CD4-positive, alpha-beta T cell treated with Interferon gamma for 1 hour (primary cell): ENCODE measurements at places on chromosomes 5 and 9.

- DNase-seq, result no peak
Measured at GRCh38 chr5:79069488-79070349, at the start of the genes BHMT2 and DMGDH. TSS of gene BHMT2 (plus strand) at chr5:79069767. CDS start at chr5:79069783, 16 bp downstream. TSS of gene DMGDH (minus strand) at chr5:79069674. CDS start at chr5:79069620, 54 bp downstream.

GRCh38 chr9:131487621-131488031 is 15.1 kb upstream of the POMT1 start:
- no peak for DNase-seq

DNA sequence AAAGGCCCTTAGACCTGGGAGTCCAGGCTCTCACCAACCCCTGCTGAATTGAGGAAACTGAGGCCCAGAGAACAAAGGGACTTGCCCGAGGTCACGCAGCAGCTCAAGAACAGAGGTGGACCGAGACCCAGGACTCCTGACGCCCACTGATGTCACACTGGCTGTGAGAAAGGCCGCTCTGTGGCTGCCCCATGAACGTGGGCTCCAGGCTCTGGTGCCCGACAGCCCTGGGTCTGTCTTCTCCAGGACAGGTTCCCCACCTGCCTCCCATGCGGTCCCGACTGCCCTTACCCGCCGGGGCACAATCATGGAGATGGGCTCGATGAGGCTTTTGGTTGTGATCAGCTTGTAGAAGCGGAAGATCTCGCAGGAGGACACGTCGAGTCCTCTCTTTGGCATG is 9.3 kb upstream of the TRIM14 start:
- no peak for DNase-seq

GRCh38 chr9:116368680-116369079 is 215.1 kb downstream of the PAPPA start:
- DNase-seq, result no peak

DNA sequence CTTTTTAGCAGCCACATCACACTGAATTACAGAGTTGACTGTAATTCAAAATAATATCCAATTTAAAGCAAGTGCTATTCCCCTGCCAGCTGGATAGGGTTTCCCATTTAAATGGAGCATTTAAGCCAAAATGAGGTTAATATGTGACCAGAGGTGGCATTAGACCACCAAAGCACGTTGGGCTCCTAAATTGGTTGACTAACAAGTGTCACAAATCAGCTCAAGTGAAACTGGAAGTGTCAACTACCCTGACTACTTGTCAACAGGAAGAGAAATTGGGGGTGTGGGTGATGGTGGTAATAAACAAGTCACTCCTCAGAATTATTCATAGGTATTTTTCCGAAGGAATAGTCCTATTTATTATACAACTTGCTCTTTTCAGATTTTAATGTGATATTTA is 609.6 kb upstream of the TLE4 start:
- DNase-seq, result no peak

- no peak for DNase-seq
Measured at GRCh38 chr9:133973791-133974630, 18.1 kb downstream of the VAV2 start.

DNA sequence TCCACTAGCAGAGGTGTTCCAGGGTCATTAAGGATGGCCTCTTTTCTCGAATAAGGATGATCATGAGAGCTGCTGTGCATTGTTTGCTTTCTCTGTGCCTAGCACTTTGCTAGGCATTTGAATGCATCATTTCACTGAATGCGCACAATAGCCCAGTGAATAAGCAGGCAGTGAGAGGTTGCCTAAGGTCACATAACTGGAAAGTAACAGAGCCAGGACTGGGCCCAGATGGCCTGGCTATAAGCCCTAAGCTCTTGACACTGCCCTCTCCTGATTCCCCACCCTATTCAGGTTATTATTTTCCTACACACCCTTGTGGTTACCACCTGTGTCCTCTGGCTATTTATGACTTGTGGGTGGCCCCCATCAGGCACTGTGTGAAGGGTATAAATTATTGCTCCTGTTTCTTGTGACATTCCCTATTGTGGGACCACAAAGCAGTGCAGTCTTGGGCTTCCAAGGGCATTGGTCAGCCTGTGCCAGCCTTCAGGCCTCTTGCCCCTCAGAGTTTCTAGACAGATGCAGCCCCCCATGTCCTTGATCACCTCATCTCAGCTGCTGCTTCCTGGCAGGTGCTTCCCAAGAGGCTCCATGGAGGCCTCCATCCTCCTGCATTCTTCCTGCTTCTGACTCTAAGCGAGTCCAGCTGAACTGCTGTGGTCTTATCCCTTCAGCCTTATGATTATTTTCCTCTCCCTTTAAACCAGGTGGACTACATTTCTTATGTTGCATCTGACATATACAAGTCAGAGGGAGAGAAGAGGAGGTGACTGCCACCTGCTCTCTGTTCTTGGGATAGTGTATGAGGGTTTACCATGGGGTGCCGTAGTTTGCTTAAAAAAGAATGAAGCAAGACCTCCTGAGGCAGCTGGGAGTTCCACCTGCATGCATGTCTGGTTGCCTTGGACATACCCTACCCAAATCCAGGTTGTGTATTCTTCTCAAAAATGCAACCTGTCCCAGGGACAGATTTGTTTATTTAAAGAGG is 47.6 kb downstream of the ANGPTL2 start:
- DNase-seq, result no peak

GRCh38 chr5:72988769-72989168 is 32.9 kb downstream of the FCHO2 start:
- no peak for DNase-seq

- DNase-seq, result no peak
Measured at GRCh38 chr9:74953235-74953751, 581 bp upstream of the C9orf40 start.

- DNase-seq, result no peak
Measured at GRCh38 chr9:129517006-129517405, 103.9 kb downstream of the C9orf50 start.

DNA sequence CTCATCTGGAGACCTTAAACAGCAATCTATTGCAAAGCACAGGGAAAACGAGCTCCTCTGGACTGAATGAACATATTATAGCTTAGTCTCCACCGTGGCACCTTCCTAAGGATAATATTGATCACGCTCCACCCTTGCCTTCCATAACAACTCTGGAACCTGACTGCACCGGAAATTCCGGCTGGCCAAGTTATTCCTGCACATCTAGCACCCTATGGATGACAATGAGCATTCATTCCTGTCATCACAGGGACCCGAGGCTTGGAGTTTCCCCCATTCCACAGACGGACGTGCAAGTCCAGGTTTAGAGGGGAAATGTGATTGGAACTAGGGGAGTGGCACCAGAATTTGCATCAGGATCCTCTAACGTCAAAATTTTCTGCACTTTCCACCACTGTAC is 27.5 kb downstream of the STK10 start:
- no peak for DNase-seq

DNA sequence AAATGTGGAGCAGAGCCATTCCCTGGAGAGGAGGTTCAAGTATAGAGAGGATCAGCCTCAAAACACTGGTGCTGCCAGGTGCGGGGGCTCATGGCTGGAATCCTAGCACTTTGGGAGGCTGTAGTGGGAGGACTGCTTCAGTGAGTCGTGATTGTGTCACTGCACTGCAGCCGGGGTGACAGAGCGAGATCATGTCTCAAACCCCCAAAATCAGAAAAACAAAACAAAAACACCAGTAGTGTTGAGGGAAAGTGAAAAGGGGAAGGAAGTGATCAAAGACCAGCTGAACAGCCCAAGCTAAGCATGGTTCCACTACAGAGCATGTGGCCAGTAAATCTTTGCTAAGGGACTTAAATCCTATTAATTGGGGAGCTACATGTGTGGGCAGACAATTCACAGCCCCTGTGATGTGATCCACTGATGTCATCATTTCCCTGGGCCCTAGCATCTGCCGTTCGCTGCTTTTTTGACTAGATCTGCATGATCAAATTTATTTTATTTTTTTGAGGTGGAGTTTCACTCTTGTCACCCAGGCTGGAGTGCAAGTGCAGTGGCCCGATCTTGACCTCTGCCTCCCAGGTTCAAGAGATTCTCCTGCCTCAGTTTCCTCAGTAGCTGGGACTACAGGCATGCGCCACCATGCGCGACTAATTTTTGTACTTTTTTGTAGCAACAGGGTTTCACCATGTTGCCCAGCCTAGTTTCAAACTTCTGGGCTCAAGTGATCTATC is 2.7 kb upstream of the PCBD2 start:
- DNase-seq, result peak; percentile 46

DNA sequence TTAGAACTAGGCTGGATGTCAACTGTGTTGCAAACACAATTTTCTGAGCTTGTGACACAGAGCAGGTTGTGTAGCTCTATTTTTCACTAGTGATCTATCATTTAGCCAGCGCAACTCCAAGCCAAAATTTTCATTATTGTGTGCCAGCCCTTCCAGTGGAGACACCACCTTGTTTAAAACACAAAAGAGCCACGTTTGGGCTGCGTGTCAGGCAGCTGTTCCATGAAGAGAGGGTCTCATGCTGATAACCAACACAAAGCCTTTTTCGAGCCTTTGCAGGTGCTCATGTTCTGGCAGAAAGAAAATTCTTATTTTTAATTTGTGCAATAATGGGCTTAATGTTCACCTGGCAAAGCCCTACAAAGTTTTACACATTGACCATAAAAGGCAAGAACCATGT is 237.6 kb upstream of the RGMB start:
- no peak for DNase-seq

- DNase-seq, result no peak
Measured at GRCh38 chr9:4955836-4956235, 29.2 kb upstream of the JAK2 start.

DNA sequence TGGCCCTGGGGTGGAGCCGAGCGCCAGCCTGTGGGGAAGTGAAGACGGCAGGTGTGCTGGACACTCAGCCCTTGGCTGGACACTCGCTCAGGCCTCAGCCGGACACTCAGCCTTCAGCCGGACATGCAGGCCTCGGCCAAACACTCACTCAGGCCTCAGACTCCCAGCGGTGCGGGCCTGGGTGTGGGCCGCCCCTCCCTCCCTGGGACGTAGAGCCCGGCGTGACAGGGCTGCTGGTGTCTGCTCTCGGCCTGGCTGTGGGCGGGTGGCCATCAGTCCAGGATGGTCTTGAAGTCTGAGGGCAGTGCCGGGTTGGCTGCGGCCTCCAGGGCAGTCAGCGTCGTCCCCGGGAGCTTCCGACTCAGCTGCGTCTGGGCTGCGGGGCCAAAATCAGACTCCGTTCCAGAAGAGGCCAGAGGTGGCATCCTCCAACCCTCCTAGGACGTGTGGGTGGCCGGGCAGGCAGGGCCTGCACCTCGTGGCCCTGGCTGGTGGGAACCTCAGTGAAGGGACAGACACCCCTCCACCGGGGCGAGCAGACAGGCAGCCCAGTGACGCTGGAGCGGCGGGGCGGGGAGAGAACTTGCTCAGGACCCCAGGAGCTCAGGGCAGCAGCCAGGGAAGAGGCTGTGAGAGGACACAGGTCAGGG is 28.4 kb downstream of the SLC6A18 start:
- DNase-seq, result no peak

- no peak for DNase-seq
Measured at GRCh38 chr9:20227166-20227874, 395.0 kb downstream of the MLLT3 start.

DNA sequence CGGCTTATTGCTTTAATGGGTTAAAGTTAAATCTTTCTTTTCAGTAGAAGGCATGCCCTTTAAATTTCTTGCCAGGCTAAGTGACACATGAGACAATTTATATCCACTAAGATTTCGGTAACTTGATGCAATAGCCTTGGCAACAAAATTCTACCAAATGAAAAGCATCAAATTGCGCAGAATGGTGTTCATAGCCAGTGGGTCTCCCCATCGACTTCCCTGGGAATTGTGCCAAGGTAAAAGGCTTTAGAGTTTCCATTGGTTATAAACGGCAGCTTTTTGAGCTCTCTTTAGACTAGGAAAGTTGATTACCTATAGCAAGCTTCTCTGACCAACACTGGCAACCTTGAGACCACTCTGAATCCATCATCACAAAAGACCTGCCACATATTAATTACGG is 358.4 kb downstream of the ARRDC3 start:
- DNase-seq, result no peak

DNA sequence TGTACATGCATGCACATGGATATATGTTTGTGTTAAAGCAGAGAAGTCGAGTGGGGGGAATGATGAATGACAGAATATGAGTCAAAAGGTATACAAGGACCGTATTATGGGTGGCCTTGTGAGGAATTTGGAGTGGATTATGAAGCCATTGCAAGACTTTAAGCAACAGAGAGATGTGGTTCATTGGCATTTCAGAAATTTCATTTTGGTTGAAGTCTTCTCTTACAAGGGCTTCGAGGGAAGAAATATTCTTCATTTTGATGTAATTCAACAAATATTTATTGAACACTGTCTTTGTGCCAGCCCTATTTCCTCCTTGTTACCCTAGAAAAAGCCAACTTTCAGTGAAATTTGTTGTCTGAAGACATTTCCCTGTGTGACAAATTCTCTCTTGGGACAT is 83.9 kb upstream of the SLCO6A1 start:
- DNase-seq, result no peak

DNA sequence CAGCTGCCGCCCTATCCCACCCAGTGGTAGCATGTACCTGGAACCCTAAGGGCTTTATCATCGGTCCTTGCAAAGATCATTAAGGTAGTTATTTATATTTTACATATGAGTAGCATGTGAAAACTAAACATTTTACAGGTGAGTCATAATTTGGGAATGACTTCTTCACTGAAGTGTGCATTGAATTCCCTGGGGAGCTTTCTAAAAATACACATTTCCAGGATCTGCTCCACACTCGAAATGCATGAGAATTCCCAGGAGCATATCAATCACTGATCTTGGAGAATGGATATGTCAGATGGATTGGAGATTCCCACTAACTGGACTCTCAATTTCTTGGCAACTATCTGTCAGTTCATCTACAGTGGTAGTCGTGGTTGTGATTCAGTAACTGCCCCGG is 717.5 kb downstream of the IRX1 start:
- no peak for DNase-seq

DNA sequence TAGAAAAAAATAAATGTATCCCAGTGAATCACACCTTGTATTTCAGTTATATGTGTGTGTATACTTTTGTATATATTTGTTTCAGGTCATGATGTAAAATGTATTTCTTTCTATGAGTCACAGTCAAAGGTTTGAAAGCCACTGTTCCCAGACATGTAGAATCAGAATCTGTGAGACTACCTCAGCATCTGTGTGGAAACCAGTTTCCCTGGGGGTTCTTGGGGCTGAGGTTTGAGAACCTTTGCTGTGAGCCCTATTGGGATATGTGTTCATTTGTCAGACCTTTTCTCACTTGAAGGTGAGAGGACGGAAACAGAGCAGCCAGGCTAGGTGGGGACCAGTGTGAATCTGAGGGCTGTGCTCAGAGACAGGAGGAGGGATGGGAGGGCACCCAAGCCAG is 78.7 kb upstream of the SAP30L start:
- no peak for DNase-seq
